Activated T-helper 1 cell treated with anti-CD3 and anti-CD28 coated beads, Interleukin-2, amount 50 U/mL, for 16 hours (primary cell): ENCODE measurements at places on chromosomes 7 and 10.

DNA sequence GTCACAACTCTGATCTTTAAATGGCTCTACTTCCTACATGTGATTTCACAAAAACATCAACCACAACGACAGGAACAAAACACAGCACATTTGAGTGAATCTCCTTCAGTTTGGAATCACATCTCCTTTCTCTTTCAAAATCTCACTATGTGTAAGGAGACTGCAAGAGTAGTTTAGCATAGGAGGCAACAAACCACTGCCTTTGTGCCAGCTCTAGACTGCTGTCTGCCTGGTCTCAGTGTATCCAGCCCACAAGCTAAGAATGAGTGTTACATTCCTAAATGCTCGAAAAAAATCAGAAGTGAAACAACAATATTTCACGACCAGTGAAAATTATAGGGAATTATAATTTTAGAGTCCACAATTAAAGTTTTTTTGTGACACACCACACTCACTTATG, 217.0 kb upstream of the STEAP4 start:
- no peak for DNase-seq

- no peak for DNase-seq
These were observed 800.5 kb upstream of the KCND2 start for GRCh38 chr7:119472408-119473038.

- DNase-seq: no peak
These were observed 96.9 kb upstream of the TNS3 start for GRCh38 chr7:47678641-47679380.

DNA sequence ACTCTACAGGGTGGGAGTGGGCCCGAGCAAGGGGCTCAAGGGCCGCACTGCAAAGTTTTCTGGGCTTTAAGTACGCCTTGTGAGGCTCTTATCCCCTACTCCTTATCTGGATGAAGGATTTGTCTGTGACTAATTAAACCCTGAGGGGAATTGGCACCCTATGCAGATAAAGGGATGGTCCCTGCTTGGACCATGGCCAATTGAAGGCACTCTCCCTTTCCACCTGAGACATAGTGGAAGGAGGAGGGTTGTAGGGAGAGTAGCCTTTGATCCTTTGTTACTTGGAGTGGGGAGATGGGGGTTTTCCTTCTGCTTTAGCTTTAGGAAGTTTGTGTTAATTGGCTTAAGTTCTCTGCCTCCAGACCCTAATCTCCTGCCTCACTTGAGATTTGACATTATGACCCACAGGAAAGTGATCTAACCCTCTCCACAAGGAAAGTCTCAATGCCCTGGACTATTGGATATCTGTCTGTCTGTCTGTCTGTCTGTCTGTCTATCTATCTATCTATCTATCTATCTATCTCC, 1158.8 kb upstream of the SORCS1 start:
- DNase-seq: no peak

- no peak for DNase-seq
These were observed 60.0 kb upstream of the VIPR2 start for GRCh38 chr7:159204664-159205063.

- DNase-seq: no peak
These were observed 105.3 kb downstream of the PTPN20 start for GRCh38 chr10:47016564-47016963.

DNA sequence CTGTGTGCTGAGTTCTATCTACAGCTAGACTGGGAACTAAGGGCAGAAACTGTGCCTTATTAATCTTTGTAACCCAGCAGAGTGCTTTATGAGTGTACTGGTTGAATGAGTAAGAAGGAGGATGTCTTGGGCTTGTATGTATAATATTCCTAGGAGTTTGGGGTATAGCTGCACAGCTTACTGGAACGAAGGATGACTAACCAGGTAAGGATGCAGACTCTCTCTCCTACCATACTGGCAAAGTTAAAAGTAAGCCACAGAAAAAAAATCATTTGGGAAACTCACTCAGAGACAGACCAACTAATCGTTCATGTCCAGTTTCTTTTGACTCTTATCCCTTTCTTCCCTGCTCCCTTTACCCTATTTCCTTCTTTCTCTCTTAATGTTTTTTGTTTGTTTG, 1.4 kb upstream of the DHTKD1 start:
- no peak for DNase-seq

- DNase-seq: no peak
These were observed 339.9 kb upstream of the ADARB2 start for GRCh38 chr10:2077231-2077630.

DNA sequence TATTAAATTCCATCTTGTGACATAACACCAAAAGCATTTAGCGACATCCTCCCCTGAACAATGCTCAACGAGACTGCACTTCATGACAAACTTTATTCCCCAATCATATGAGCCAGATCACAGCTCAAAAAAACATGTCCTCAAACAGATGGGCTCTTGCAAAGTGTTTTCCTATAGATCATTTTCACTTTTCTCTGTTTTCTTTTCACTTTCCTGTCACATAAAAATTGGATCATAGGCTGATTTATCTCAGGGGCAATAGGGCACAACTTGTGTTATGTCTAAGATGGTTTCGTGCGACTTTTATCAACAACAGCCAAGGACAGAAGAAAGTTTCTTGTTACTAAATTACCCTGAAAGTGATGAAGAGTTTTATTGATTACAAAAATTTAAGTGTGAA, 206.1 kb downstream of the WDR11 start:
- DNase-seq: no peak

DNA sequence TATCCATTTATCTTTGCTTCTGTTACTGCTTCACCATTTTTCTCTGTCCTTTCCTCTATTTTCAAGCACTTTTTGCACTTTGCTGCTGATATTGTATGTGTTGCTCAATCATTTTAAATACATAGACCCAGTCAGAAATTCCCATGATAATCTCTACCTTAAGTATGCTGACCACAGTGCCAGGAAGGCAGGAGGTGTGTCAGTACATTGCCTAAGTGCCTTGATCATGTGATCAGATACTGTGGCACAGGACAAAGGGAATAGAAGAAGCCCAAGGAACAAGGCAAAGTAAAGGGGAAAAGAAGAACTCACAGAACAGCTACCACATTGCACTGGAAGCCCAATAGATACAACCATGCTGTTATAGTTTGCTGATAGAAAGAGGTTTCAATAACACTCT, 53.7 kb upstream of the CD36 start:
- DNase-seq: no peak

DNA sequence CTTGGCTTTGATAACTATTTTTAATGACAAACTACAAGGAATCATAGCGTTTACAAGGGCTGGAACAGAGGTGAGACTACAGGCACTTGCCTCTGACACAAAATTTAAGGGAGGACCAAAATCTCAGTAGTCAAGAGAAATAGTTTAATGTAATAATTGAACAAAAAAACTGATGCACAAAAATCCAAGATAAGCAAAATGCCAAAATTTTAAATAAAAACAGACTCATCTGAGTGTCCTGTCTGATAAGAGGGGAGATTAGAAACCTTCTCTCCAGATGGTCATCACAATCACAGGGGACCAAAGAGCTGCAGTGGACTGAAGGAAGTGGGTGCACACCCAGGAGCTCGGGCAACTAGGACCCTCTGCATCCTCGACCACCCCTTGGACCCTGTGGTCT, 70.5 kb downstream of the PARD3 start:
- no peak for DNase-seq

GRCh38 chr10:33917069-33917780, 582.8 kb upstream of the NRP1 start:
- DNase-seq: no peak

DNA sequence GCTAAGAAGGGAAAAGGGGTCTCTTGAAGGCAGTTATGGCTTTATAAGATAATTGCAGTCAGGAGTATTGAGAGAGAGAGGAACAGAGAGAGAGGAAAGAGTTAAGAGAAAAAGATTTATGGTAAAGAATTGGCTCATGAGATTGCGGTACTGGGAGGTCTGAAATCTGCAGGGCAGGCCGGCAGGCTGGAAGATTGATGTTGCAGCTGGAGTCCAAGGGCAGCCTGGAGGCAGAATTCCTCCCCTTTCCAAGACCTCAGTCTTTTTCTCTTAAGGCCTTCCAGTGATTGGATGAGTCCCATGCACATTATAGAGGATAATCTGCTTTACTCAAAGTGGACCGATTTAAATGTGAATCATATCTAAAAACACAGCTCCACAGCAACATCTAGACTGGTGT, 68.4 kb downstream of the HACD1 start:
- DNase-seq: no peak

DNA sequence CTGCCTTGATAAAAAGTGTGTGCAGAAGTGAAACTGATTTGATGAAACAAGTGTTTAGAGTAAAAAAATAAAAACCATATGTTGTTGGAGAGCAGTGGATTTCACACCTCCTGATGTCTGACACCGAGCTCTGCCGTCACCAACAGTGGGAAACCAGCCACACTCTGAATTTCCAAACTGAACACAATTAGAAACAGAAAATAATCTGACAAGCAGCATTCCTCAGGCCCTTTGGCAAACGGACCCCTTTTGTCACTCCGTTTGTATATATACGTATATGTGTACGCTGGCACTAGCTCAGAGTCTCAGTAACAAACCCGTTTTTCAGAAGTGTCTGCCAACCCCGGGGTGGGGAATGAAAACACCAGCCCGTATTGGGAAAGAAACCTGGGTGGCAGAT, 32.4 kb downstream of the TACC2 start:
- no peak for DNase-seq

DNA sequence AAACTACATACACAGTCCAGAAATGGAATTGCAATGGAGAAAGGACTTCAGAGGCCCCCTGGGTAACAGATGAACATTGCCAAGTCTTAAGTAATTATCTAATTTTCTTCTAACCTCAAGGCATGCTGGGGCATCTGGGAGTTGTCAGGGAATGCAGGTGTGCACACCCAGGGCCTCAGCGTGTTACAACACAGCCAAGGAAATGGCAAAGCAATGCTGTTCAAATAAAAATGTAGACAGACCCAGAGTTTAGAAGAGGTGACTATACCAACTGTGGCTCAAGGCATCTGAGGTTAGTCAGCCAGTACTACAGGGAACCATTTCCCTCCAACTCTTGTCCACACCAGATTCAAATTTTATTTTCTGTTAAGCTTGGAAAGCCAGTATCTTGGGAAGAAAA, 73.6 kb downstream of the CCDC3 start:
- no peak for DNase-seq

- DNase-seq: no peak
These were observed 1.6 kb downstream of the ZNF746 start for GRCh38 chr7:149495785-149496641.

DNA sequence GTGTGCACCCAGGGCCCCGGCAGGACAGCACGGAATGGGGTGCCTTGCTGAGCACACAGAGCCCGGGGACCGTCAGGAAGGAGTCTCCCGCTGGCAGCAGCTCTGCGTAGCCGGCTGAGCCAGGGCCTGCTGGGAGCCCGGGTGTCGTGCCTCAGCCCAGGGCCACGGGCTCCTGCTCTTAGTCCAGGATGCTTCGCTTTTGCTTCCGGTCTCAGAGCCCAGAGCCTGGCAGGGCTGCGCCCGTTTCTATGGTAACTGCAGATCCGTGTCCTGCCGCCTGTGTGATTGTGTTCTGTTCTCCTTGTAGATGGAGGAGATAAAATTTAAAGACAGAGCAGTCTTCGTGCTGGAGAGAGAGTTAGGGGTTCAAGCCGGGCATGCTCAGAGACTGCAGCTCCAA, 53.7 kb upstream of the DPYSL4 start:
- no peak for DNase-seq

DNA sequence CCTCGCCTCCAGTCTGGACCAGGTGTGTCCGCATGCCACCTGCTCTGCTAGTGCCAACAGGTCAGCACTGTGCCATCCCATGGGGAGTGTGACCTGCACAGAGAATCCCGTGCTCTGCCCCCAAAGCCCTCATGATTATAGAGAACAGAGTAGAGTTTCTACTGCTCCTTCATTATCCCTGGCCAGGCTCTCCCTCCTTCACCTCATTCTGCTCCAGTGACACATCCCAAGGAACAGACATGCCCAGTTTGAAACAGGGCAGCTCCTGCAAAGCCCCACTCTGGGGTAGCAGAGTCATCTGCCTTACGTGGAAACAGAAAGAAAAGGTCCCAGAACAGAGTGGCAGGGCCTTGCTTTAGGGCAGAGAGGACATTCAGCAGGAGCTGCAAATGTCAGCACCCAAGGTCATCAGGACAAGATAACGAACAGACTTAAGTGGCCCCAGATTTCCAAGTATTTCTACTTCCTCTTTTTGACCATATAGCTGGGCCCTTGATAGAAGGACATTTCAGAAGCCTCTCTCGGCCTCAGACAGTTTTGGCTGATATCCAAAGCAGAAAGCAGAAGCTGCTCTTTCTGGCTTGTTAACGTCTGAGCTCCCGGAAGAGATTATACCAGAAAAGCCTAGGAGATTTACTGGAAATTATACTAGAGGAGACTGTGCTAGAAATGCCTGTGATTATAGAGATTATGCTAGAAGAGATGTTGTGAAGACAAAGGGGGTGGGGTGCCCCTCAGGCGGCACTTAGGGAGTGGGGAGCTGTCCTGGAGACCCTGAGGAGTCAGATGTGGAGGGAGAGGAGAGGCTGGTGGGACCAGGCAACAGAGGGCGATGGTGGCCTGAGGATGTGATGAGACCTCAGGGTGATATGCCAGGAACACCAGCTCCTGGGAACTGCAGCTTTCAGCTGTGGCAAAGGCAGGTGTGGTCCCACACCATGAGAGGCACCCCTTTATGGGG, 12.6 kb downstream of the TMEM176B start:
- no peak for DNase-seq

DNA sequence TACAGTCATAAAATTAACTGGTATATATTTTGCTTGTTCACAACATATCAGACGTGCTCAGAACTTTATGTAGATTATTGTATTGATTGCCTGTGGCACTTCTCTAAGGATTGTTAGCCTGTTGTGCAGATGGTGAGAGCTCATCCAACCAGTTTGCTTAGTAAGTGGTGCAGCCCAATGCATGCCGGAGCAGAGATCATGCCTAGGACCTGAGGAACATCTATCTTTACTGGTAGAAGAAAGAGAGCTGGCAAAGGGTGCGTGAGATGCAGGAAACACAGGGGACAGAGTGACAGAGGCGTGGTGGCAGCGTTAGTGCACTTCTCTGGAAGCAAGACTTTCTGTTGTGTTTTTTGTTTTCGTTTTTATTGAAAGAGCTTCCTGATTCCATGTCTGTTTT, 35.9 kb downstream of the CCM2 start:
- DNase-seq: no peak

DNA sequence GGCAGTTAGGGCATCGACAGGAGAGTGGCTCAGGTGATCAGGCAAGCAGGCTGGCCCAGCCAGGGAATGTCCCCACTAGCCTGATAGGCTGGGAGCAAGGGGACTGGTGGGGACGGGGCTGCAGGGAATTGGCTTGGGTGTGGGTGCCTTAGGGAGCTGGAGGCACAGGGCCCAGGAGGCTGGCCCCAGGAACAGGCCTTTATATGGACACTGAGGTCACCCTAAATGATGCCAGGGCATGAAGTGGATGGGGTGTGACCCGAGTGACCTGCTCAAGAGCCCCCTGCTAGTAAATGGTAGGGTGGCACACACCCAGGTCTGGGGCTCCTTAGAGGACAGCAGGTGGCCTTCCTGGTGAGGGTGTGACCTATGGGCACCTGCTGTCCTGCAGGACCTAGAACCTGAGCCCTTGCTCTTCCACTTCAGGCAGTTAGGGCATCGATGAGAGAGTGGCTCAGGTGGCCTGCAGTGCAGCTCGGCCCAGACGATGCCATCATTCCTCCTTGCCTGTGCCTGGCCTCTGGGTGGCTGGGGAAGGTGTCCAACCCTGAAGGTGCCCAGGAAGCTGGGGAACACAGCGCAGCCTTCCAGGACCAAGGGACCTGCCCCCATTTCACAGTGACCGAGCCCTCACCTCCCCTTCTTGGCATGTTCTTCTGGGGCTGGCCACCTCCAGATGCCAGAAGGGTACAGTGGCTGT, 51.7 kb upstream of the LEP start:
- DNase-seq: no peak
